Sigmoid colon (tissue), 7 donors: ENCODE measurements at places on chromosomes 1 and 21. TPM values are rescaled to one million over a fixed set of nuclear protein-coding genes. Genes with fewer than 3 reads are reported as not detected.

Gene GJA5
- total RNA-seq, result 4.6 TPM

Gene GRHL3
- not detected for total RNA-seq

GRCh38 chr1:233361876-233362275, 34.4 kb downstream of the MAP3K21 start:
- DNase-seq, result no peak

- no peak for DNase-seq
Measured at GRCh38 chr1:187960125-187960638, 1131.4 kb downstream of the PLA2G4A start.

DNA sequence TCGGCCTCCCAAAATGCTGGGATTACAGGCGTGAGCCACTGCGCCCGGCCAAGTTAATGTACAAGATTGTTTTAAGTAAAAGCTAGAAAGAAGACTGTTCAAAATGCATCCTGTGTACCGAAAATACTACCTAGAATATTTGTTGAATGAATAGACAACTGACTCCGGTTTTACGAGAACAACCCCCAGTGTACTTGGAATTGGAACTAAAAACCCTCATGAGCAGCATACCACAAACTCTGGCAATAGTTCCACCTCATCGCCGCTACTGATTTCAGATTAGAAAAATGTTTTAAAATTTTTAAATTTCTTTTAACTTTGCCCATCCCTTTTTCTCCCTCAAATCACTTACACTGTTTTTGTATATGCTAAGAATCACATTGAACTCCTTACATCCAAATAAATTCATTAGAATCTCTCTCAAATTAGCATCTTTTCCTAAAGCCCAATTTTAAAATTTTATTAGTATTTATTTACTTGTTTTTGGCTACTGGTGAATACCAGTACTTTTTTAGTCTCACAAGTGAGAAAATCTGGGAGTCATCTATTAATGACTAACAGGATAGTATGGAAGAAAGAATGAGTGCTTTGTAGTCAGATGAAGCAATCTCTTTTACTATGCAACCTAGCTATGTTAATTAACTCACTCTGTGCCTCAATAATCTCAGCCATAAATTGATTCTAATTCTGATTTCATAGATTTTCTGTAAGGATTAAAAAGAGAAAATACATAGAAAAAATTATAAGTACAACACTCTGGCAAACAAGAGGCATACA, 95.1 kb downstream of the GPATCH2 start:
- DNase-seq, result no peak

DNA sequence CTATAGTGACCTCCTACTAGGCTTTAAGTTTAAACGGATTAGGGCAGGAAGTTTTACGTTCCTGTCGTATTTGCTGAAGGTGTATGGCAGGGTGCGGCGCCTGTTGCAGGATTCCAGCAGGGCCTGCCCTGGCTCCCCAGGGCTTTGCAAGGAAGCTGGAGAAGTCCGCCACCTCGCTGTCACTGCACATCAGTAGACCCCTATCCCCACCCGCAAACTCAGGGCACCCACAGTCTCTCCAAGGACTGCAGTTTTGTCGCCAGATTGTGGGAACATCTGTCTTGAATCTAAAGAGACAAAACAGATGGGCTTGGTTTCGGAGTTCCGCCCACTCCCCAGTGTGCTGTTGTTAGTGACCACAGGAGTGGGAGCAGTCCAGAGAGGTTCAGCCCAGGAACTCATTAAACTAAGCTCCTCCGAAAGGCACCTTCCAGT, 110.8 kb downstream of the CDC7 start:
- DNase-seq, result no peak

DNA sequence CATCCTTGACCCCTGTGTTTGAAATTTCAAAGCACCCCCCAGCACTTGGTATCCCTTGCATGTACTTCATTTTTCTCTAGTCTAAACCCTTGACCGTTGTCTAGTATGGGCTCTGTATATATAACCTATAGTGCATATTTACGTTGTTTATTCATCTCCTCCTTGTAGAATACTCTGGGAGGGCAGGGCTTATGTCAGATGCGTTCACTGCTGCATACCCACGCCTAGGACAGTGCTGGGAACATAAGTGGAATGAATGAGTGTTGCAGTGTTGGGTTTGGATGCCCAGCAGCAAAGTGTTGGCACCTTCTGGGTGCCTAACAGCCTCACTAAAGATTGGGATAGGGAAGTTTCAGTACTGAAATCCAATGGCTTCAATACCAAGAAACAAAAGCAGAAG, 17.6 kb upstream of the BLACAT1 start:
- no peak for DNase-seq
